RPMI8226 (cell line): ENCODE measurements at places on chromosomes 5 and 9.

DNA sequence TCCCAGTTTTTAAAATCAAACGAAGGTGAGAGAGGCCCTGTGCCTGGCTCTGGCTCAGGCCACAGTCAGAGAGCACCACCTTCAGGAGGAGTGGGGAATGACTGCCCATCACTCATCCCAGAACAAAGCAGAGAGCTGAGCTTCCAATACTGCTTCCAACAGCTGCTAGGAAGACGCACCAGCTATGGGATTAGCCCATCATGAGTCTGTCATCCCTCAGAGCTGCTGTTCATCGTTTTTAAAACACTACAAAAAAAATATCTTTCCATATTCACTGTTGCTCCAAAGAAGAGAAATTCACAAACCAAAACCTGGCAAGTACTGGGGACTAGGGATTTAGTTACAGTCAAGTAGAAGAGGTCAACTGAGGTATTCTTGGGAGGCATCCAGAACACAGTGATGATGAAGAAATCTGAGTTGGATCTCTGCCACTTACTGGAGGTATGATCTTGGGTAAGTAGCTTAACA lies 102.4 kb downstream of the CDK5RAP2 start:
- peak; percentile 9 for DNase-seq

GRCh38 chr5:122751293-122751782 lies 23.5 kb upstream of the SNX2 start:
- no peak for DNase-seq

DNA sequence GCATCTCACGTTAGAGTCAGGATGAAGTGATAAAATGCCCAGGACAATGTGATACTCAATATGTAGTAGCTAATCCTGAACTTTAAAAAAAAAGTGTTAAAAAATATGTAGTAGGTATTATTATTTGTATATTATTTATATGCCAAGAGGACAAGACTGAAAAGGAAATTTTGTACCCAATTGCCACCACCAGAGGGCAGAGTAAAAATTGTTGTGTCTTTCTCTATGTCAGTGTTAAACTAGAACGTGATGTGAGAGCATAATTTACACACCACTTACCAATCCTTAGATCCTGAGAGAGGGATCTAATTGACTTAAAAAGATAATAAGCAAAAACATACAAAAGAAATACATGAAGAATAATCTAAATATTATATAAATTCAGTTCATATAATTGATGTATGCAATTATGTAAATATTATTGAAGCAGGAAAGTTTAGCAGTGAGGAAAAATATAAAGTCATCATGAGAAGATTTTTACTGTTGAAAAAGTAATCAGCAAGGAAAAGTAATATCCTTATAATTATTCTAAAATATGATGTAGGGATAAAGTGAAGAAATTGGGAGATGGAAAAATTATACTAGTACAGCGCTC lies 288.9 kb downstream of the RAB3C start:
- peak; percentile 42 for DNase-seq

GRCh38 chr9:130267930-130268329 lies 2.4 kb downstream of the HMCN2 start:
- no peak for DNase-seq

DNA sequence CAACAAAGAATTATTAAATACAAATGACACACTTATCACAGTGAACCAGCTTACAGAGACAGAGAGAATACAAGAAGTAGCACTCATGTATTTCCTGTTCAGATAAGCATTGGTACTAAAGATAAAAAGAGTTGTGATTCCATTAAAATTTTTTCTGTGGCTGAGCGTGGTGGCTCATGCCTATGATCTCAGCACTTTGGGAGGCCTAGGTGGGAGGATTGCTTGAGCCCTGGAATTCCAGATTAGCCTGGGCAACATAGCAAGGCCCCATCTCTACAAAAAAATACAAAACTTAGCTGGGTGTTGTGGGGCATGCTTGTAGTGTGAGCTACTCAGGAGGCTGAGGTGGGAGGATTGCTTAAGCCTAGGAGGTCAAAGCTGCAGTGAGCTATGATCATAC lies 32.9 kb downstream of the FCHO2 start:
- no peak for DNase-seq

DNA sequence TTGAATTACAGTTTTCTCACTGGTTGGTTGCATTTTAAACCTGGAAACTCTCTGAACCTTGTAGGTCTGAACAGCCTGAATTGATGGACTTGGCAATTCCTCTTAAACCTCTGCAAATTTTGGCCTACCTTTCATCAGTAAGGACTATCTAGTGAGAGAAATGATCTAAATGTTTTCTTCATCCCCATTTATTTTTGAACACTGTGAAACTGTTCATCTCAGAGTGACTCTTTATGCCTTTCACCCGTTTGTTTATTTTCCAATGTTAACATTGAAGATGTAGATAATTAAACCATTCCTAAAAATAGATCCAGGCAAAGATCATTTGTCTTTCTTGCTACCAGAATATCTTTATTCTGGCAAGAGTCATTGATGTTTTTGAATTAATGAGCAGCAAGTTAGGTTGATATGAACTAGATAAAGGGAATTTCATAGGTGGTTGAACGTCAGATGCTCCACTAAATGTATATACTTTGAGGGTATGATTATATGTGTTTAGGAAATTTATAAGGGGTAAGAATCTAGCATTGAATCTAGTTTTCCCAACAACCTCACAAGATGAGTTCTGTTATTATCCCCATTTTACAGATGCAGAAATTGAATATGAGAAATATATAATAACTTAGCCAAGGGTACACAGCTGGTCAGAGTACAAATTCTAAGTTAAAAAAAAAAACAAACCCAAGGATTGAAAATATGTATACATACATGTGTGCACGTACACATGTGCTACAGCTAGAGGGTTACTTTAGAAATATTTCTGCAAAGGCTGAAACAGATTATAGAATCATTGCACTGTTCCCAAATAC lies 3.4 kb downstream of the CPEB4 start:
- peak; percentile 29 for DNase-seq

DNA sequence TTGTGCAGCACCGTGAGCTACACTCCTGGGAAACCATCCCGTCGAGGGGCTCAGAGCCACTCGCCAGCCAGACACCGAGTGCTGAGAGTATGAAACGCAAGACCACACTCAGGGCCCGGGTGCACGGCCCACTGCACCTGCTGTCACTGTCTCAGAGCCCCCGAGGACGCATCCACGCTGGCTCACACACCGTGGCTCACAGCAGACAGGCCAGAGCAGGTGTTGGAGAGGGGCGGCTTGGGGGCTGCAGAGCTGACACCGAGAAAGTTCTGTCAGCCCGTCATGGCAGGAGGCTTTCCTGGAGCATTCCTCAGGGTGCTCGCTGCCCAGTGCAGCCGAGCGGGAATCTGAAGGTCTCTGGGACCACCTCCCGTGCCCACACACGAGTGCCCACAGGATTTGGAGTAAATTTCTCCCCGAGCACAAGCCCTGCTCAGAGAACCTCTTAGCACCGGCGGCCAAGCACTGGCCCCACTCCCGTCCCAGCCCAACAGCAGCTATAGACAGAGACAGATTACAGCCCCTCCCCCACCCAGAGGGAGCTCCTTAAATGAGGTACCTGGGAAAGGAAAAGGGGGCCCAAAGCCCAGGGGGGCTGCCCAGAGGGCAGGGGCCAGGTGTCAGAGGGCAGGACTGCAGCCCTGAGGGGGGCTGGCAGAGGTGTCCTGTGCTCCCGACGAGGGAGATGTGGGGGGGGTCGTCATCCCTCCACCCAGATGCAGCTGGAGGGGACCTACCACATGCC lies 56.0 kb upstream of the SARDH start:
- DNase-seq: no peak

- no peak for DNase-seq
These were observed 42.9 kb downstream of the STARD4 start for GRCh38 chr5:111469293-111469896.

DNA sequence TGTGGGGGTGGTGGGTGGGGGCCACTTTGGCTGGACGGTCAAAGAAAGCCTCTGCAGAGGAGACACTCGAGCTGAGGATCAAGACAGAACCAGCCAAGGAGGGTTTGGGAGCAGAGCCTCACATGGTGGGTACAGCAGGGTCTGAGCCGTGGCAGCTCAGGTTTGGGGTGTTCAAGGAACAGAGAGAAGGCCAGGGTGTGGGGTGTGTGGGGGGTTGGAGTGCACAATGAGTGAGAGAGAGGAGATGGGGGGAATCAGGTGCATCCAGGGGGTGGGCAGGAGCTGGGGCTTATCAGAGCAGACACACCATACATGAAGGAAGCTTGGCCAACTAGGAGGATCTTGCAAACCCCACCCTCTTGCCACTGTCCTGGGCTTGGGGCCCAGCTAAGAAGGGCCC lies 140.0 kb downstream of the NSG2 start:
- no peak for DNase-seq

- no peak for DNase-seq
These were observed 117.4 kb upstream of the GPR151 start for GRCh38 chr5:146633323-146633764.

- DNase-seq: no peak
These were observed 42.1 kb downstream of the SLC46A2 start for GRCh38 chr9:112848316-112849151.

DNA sequence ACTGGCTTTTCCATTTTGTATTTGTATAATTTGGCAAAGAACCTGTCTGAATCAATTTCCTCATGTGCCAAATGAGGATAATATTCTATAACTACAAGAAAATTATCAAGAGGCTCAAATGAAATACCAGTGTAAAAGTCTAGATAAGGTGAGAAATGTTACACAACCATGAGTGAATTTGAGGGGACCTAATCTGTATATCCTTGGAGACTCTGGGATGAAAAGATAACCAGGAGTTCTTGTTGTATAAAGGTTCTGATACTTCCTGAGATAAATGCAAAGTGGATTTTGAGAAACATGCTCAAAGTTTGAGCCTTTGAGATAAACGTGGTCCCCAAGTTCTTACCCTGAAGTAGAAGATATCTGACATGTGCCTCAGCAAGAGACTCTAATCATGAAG lies 120.3 kb upstream of the SLC12A2 start:
- no peak for DNase-seq

GRCh38 chr9:90834828-90835595 lies 33.4 kb downstream of the SYK start:
- DNase-seq: no peak

GRCh38 chr9:129354498-129354897 lies 176.4 kb upstream of the IER5L start:
- DNase-seq: no peak

DNA sequence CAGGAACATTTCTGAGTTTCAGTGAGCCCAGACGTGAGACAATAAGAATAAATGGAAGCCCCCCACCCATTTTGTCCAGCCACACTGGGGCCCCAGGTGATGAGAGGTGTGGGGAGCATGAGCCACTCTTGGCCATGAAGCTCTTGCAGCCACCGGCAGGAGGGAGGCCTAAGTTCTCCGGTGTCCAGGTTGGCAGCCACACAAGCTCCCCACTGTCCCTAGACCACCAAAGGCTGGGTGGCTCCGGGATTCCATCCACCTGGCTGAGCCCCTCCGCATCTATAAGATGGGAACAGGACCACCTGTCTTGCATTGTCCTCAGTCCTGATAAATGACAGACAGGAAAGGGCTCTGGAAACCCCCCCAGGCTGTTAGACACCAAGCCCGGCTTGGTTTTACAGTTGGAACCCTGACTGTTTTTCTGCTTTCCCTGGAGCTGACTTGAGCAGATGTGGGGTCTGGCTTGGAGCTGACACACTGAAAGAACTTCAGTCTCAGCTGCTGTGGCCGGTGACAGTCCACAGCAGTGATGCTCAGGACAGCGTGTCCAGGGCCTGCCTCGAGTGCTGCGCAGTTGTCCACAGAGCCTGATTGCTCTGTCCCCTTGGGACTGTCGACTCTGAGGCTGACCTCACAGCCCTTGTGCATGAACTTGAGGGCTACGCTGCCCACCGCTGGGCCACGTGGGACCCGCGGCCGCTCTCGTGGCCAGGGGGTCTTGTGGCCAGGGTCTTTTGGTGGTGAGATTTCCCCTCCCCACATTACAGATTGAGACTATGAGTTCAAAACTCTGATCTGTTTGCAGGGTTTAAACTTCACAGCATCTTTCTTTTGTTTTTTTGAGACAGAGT lies 74.8 kb downstream of the PSMB7 start:
- DNase-seq: no peak

DNA sequence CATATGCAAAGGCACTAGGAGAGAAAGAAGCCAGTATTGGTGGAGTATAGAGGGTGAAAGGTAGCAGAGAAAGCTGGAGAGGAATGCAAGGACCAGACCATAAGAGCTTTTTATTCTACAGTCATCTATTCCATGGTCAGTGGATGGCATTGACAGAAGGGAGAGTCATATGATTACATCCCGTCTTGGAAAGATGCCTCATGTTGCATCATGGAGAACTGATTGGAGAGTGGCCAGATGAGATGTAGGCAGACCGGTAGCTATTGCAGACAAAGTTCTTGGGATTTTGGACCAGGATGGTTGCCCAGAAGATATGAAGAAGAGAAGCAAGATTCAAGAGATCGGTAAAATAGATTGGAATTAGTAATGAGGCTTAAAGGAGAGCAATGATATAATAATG lies 260.7 kb downstream of the CHSY3 start:
- DNase-seq: no peak

DNA sequence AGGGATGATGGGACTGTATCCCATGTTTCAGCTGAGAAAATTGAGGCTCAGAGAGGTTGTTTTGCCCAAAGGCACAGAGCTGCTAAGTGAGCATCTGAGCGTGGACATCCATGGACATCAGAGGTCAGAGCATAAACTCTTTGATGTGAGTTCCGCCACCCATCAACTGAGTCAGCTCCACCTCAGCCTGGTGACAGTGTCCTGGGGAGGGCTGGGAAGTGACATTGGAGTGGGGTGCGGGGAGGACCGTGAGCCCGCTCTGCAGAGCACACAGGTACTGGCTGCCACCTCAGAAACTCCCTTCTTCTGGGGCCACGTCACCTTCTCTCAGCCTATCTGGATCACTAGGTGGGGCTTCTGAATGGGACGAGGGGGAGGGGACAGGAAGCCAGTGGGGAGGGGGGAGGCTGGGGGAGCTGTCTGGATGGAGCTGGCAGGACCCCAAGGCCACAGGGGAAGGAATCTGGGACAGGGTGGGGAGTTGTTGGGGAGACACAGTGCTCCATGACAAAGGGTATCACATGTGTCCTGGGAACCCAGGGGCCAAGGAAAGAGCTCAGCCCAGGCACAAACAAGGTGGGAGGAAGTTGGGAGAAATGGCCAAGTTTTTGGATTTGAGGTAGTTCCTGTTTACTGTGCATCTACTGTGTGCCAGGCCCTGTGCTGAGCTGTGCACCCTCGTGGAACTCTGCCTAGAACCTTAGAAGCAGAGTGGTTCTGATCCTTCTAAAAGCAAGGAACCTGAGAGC lies 2.5 kb downstream of the LAMC3 start:
- DNase-seq: no peak

- DNase-seq: no peak
These were observed 1.8 kb downstream of the CCNH start for GRCh38 chr5:87410931-87411330.

- DNase-seq: no peak
These were observed 26.5 kb downstream of the DDX46 start for GRCh38 chr5:134784946-134785620.

DNA sequence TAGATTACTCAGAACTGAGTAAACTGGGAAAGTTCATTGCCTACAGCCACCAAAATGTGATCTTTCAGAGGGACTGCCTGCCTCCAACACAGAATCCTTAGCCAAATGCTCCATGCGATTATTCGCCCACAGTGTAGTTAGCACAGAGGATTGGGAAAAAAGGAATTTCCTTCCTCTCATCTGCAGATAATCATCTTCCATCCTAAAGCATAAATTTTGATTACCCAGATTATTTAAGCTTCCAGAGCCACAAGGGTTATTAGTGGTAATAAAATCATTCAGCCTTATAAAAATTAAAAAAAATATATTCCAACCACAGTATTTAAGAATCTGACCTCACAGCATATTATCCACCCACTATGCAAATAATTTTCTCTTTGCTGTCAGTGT lies 285.3 kb upstream of the GRAMD2B start:
- no peak for DNase-seq
